Left renal pelvis (tissue), 4 donors: ENCODE measurements at places on chromosomes 7 and 10. TPM values are rescaled to one million over a fixed set of nuclear protein-coding genes. Genes with fewer than 3 reads are reported as not detected.

DNA sequence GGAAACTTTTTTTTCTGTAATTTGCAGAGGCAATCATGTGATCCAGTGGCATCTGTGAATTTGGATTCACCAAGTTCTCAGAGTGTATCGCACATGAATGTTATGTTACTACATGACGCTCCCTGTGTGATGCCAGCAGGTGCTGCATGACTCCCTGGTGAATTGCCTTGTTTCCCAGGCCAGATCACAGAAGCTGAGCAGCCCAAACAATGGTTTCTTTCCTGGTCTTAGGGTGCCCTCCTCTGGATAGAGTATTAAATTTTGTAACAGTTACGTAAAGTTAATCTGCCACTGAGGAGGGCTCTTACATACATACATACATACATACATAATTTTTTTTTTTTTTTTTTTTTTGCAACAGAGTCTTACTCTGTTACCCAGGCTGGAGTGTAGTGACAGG, 3.6 kb downstream of the ZSCAN21 start:
- no peak for DNase-seq

DNA sequence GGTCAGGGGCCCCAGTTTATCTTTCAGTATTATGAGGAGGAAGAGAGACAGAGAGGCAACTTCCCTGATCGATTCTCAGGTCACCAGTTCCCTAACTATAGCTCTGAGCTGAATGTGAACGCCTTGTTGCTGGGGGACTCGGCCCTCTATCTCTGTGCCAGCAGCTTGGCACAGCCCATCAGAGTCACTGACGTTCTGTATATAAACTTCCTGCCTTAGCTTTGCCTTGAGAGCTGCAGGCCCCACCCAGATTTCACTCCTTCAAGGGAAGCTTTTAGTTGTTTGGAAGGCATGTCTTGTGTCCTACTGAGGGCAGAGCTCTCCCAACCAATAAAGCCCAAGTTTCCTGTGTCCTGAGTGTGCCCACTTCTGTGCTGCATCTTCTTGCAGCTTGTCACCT, 242.5 kb upstream of the PRSS58 start:
- no peak for DNase-seq

DNA sequence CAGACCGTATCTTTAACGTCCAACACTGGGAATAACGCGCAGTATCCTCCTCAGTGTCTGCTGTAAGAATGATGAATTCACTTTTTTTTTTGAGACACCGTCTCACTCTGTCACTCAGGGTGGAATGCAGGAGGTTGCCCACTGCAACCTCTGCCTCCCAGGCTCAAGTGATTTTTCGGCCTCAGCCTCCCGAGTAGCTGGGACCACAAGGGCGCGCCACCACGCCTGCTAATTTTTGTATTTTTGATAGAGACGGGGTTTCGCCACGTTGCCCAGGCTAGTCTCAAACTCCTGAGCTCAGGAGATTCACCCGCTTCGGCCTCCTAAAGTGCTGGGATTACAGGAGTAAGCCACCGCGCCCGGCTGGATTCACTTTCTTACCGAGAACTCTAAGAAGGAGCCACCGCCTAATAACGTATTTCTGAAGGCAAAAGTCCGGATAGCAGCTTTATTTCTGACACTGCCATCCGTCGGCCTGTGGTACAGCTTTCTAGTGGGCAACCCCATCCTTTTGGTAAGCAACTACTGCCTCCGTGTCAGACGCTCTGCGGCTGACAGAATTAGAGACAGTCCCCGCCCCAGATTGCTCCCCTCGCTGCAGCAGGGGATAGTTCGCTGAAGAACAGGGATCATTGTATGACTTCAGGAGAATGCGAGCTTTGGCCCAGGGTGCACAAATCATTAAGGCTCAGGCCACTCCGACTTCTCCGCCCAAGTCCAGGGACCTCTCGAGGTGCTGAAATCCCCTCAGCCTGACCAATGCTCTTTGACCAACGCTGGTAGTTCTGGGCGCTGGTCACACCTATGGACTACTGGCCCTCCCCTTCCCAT, 662 bp downstream of the POLR3A start:
- DNase-seq, result no peak

- DNase-seq, result no peak
Observed at GRCh38 chr7:82468435-82468834, 24.9 kb upstream of the CACNA2D1 start.

The PPP1R17 gene
- polyA plus RNA-seq, result not detected

DNA sequence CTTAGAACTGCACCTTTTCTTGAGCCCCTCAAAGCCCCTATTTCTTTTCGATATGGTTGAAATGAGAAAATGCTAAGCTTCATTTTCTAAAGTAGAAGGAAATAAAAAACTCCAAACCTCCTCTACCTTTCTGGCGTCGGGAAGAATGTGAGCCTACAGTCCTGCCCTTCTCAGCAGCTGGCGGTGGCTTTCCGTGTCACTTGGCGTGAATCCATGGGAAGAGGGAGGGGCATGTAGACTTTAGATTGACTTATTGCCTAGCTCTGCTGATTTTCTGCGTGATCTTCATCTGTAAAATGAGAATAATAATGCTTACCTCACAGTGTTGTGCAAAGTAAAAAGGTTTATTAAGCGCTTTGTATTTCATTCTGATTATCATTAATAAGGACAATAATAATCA, 35.0 kb downstream of the PRR15 start:
- DNase-seq, result no peak

DNA sequence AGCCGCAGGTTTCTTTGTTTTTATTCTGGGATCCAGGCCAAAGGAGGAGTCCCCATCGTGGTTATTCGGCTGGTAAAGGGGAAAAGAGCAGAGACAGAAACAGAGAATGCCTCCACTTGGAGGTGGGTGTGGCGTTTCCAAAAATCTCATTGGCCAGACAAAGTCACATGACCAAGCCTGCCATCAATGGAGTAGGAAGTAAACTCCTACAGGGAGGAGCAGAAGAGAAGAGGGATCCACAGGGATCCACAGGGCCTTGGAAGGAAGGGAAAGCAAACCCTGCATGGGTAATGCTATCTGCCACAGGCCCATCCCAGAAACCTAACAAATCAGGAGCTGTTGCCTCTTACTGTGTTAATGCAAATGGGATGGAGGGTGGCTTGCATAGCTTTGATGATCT, 425.7 kb upstream of the GALNT17 start:
- no peak for DNase-seq

GRCh38 chr7:79227044-79227443, 226.4 kb downstream of the MAGI2 start:
- no peak for DNase-seq

DNA sequence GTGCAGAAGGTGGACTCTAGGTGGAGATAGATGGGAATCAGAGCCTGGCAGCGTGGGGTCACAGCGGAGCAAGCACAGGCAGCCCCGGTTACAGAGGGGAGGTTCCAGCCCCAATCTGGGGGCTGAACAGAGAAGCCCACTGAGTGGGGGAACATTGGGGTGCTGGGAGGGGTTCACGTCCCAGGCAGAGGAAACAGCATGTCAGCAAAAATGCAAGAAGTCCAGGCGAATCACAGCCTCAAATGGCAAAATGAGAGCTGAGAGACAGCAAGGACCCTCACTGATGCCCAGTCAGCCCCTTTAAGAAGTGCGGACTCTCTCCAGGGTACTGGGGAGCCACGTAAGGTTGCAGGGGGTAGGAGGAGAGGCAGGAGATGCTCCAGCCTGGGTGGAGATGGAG, 62.0 kb downstream of the ELFN1 start:
- no peak for DNase-seq

DNA sequence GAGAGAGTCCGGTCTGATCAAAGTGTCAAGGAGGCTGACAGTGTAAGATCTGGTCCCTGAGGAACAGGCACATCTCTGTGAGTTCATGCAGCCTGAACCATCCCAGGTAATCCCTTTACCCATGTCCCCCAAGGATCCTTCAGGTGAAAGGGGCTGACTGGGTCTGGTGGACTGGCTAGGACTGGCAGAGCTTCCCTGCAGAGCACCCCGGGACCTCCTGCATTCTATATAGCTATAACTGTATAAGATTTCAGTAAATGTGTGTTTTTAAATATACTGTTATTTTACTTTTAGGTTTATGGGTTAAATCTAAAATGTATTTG, 246.8 kb downstream of the ELMO1 start:
- no peak for DNase-seq

The HACD1 gene
- 2.3 TPM for polyA plus RNA-seq

The TMEM176A gene
- 19.7 TPM for polyA plus RNA-seq

- DNase-seq, result no peak
Observed at GRCh38 chr10:58674251-58674650, 161.6 kb downstream of the BICC1 start.

DNA sequence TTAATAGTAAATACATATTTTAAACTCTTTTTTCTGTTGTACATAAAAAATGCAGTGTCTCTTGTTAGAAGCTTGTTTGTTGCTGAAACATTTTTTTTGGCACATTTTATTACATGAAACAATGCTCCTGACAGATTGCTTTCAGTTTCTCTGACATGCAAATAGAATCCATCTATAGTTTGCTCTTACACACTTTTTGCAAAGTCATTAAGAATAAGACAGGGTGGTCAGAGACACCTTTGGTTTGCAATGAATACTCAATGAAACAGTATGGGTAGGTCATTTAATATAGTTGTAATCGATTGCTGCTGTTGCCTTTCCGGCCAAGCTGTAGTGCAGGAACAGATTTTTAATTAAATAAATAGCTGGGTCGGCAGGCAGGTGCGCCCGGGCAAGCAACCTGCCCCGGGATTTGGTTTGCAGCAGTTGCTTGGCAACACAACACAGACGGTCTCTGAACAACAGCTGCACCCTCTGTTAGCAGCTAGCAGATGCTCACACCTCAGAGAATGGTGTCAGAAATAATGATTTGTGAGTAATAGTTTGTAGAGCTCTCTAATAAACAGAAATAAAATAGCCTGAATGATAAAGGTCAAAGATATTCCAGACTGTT, 115.7 kb upstream of the CACNA2D1 start:
- no peak for DNase-seq

DNA sequence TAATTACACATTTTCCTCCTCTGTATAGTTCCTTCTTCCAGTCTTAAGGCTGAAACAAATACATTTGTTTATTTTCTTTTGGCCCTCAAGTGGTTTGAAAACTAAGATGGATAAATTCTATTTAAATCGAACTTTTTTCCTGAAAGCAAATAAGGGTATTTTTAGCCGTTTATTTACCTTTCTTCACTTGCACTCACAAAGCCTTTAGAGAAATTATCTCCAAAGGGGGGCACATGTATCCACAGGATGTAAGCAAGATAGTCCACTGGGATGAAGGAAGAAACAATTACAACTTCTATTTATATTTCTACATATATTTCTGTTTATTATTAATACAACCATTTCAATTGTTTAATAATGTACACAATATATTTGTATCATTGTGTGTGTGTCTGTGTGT, 10.2 kb downstream of the CPA4 start:
- no peak for DNase-seq

DNA sequence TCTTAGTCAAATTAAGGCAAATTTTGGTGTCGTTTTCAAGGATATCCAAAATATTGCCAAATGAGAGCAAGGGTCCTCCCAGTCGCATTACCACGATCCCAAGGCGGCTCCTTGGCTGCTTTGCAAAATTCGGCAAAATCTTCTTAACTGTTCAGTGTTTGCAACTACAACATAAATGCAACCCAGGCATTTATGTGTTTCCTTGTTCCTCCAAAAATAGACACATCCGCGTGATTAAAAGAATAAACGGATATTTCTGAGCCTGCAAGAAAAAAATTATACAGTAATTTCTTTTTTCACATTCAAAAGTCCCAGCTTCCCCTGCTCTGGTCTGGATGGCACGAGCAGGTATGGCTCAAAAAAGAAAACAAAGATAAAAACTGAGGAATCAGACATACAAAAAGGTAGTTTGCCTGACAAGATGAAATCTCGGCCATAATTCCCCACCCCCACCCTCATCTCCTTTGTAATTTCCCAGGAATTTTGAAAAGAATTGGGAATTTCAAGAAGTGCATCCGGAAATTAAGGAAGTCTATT, 6.0 kb downstream of the SKIDA1 start:
- no peak for DNase-seq

- no peak for DNase-seq
Observed at GRCh38 chr10:77713521-77714280, 76.1 kb upstream of the KCNMA1 start.

The MAGI2 gene
- 36.4 TPM for polyA plus RNA-seq

- no peak for DNase-seq
Observed at GRCh38 chr7:28990200-28990960, 32.2 kb upstream of the TRIL start.

DNA sequence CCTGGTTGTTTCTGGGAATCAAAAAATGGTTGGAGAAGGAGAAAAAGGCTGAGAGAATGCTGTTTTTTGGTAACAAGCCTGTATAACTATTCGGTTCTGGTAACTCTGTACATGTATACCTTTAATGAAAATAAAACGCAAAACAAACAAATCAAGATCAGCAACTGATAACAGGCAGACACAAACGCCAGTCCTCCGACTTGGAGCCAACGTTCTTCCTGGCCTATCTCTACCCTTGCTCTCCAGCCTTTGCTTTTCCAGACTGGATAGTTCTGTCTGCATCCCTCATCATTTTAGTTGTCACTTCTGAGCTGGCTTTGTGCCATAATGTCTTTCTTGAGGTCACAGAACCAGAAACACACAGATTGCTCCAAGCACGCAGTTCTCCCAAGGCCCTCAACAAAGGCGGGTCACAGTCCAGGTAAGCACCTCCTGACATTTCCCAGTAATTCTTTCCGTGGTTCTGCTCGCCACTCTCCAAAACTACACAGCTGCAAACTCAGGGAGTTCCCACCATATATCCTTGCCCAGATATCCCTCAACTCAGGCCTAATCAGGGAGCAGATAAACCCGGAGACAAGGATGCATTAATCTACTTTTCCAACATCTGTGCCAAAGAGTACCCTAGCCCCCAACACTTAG, 20.2 kb downstream of the HIP1 start:
- DNase-seq, result no peak

The GOLGA7B gene
- polyA plus RNA-seq, result 0.15 TPM

DNA sequence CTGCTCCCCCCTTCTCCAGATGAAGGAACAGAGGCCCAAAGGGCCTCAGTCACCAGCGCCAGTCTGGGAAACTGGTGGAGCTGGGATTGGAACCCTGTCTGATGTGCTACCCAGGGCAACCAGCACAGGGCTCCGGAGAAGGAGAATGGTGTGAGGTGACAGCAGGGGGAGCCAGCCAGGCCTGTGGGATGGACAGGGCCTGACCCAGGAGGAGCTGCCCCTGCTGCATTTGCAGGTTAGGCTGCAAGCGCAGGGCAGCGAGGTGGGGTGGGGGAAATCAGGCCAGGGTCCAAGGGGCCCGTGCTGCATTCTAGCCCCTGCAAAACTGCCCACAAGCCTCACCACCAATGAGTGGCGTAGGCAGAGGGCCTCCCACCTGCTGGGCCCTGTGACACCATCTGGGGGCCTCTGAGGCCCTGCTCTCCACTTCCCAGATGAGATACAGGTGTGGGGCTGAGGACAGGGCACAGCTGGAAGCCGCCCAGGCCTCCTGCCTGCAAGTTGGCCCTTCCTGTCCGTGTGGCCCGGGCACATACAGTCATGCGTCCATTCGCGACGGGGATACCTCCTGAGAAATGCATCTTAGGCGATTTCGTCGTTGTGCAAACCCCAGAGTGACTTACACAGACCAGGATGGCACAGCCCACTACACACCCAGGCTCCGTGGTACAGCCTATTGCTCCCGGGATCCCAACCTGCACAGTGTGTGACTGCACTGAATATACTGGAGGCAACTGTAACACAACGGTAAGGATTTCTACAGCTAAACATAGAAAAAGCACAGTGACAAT, 45.3 kb downstream of the RASGEF1A start:
- no peak for DNase-seq

The SFR1 gene
- 11.0 TPM for polyA plus RNA-seq
